Left ventricle myocardium superior (tissue), 1 donor: ENCODE measurements at places on chromosomes 6 and 20. TPM values are rescaled to one million over a fixed set of nuclear protein-coding genes. Genes with fewer than 3 reads are reported as not detected.

GRCh38 chr6:14863902-14864850 lies 381.7 kb upstream of the JARID2 start:
- DNase-seq = no peak

DNA sequence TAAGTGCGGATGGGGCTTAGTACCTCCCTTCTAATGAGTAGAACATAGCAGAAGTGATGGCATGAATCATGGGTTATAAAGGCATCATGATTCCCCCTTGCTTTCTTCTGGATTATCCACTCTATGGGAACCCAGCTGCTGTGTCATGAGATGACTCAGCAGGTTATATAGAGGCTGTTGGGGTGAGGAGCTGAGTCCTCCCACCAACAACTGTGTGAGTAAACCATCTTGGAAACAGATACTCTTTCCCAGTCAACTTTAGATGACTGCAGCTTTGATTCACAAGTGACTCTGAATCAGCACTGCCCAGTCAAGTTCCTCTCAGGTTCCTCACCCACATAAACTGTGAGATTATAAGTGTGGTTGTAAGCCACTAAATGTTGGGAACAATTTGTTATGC lies 46.3 kb downstream of the FAM83B start:
- no peak for DNase-seq

DNA sequence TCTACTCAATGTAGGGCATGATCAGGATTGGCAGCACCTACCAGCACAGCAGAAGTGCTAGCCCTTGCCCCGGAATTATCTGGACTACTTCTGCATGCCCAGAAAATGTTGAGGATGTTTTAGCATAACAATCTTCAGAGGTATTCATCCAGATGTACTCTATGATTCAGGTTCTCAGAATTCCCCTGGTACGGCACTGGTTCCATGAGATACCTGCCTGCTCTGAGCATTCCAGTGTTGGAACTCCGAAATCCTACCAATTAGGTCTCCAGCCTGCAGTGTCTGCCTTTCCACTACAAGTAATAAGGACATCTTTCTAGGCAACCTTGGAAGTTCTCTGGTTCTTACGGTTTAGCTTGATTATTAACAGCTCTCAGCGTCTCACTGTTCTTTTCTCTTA lies 554.5 kb downstream of the HACE1 start:
- DNase-seq = no peak

The C6orf15 gene
- not detected for total RNA-seq

The CPNE1 gene
- total RNA-seq = 46.6 TPM

The FERMT1 gene
- total RNA-seq = 1.1 TPM
